ENCODE measurements at places on chromosomes 11 and 22.

DNA sequence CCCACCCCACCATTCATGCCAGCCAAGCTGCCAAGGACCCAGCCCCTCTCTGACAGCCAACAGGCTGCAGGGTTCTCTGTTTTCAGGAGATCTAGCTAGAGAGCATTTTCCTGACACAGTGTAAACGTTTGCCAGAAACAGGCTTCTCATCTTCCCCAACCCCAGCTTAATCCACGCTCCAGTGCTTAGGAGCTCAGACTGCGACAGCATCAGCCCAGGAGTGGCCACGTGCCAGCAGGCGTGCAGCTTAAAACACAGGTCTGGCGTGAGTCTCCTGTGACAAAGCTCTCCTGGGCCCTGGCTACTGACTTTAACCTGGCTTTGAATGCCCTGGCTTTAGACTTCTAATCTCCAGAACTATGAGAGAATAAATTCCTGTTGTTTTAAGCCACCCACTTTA lies 66.6 kb downstream of the GALNT18 start:
- DNase-seq, result no peak

DNA sequence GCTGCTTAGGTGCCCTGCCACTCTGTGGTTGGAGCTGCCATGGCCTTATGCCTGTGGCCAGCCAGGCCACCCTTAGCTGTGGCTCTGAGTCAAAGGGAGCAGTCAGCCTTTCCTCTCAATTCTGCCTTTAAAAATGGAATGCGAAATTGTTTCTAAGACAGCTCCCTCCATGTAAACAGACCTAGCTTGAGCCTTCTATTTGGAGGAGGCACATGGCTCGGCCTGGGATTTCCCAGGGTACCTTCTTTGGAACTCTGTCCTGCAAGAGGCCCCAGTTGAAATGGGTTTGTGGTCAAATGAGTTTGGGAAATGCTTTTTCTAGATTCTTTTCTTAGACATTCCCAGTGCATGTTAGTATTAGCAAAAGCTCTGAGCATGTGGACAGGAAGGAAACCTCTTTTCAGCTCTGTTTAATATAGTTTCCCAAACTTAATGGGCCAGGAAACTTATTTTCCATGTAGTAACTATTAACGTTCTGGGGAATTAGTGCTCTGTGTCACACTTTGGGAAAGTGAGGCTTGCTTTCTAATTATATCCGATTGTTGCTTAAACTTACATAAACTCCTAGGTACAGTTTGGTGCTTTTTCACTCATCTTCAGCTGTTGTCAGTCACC lies 7.8 kb downstream of the PHOX2A start:
- no peak for DNase-seq

- no peak for DNase-seq
Observed at GRCh38 chr22:42581762-42582716, 28.3 kb downstream of the SERHL2 start.

GRCh38 chr11:93498641-93499040 lies 44.5 kb downstream of the SMCO4 start:
- peak; percentile 33 for DNase-seq

GRCh38 chr11:83249972-83250593 lies 36.1 kb downstream of the CCDC90B start:
- no peak for DNase-seq

DNA sequence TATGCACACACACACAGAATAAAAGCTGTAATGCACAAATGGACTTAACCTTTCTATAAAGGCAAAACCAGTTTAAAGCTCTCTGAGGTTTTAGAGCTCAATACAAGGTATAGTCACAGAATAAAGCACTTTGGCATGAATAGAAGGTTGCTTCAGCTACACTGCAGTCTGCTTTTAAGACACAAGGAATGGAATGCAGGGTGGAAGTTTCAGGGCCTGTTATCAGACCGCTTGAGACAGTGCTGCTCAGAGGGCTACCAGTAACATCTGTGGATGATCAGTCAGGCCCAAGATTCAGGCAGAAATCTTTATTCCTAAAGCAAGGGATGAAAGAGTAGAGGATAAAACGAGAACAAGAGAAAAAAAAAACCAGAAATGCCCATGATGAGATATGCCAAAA lies 46.7 kb downstream of the CD44 start:
- DNase-seq, result no peak

- DNase-seq, result no peak
Observed at GRCh38 chr11:19677381-19678080, 35.1 kb upstream of the NAV2 start.

- no peak for DNase-seq
Observed at GRCh38 chr11:125070699-125071254, 7.7 kb downstream of the SLC37A2 start.

- no peak for DNase-seq
Observed at GRCh38 chr11:104001561-104002056, 34.8 kb upstream of the DDI1 start.

GRCh38 chr11:1040428-1041148 lies 4.1 kb upstream of the MUC6 start:
- no peak for DNase-seq

- no peak for DNase-seq
Observed at GRCh38 chr11:80846979-80847378, 1406.1 kb upstream of the TENM4 start.

DNA sequence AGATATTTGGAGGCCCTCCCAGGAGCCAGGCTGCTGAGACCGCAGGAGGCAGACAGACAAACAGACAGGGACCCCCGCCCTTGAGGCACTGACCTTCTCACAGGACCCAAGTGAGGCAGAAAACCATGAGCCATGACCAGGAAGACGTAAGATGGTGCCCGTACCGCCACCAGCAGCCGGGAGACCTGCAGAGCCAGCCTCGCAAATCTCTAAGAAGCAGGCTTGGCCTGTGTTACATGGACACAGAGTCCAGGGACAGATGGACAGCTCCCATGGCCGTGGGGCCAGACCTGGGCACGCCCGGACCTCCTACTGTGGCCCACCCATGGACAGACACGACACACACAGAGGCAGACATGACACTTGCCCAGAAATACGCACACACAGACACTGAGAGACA lies 30.7 kb upstream of the TOLLIP start:
- no peak for DNase-seq

- DNase-seq, result no peak
Observed at GRCh38 chr22:20781272-20781990, 7.5 kb downstream of the SERPIND1 start.

- DNase-seq, result no peak
Observed at GRCh38 chr11:35165423-35166368, 26.7 kb downstream of the CD44 start.

DNA sequence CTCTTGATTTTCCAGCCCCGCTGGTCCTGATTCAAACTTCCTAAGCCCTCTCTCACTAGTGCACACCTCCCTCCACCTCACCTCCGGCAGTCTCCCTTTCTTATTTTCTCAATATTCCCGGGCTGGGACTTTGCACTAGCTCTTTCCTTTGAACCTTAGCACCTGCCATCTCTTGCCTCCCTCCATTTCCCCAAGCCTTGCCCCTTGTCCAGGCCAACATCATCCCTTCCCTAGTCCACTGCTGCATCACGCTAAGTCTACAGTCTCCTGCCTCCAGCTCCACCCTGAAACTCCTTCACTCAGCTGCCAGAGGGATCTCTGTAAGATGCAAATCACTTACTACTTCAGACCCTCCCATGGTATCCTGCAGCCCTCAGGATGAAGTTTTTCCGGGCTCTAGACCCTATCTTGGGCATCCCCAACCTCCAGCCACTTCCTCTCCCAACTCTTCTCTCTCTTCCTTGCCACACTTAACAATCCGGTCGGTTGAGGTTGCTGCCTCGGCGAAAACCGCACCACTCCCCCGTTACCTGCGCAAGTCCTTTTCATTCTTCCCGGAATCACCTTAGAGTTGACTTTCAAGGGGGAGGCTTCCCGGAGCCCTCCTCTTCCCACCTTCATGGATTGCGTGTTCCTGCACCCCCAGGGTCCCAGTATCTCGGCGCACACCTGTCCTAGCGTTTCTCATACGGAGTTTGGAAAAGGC lies 42.7 kb downstream of the NECTIN1 start:
- DNase-seq, result no peak

DNA sequence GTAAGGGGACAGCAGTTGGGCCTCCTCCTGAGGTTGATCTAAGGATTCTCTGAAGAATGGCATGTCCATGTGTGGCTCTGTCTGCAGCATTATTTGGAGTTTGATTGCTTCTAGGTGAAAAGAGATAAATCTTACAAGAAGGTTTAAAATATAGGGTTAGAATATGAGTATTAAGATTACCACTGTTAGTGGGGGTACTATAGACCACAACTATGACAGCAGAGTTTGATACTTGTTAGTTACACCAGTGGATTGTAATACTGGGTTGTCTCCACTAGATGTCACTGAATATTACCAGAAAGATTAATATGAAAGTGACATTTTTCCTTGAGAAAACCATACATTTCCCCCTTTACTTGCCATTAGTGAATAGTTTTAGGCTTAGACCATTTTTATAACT lies 47.9 kb downstream of the ZNF280B start:
- DNase-seq, result no peak

- no peak for DNase-seq
Observed at GRCh38 chr11:18727479-18728236, 1.7 kb upstream of the IGSF22 start.

DNA sequence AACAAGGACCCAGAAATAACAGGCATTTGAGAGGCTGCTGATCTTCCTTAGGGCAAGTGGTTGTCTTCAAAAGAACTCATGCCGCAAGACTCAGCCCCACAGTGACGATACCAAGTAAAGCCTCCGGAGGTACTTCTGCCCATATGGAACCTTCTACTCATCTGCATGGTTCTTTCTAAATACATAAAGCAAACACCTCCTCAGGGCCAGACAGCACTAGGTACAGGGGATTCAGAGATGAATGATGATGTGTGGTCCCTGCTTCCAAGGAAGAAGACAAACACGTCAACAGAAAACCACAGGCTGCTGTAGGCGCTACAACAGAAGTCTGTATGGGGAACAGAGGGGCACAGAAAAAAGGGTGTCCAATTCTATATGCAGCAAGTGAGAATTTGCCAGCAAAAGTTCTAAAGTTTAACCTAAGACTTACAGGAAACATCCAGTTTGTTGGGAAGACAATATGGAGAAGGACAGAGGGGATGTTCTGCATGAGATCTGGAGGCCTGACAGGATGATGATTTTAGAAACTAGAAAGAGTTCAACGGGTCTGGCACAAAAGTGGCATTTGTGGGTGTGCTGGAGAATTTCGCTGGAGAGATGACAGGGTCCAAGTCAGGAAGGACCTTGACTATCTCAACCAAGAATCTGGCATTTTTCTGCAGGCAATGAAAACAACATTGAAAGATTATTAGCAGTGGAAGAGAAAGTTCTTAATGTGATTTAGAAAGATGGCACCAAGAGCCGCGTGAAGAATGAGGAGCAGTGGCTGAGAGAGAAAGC lies 23.7 kb downstream of the JAML start:
- DNase-seq, result no peak

DNA sequence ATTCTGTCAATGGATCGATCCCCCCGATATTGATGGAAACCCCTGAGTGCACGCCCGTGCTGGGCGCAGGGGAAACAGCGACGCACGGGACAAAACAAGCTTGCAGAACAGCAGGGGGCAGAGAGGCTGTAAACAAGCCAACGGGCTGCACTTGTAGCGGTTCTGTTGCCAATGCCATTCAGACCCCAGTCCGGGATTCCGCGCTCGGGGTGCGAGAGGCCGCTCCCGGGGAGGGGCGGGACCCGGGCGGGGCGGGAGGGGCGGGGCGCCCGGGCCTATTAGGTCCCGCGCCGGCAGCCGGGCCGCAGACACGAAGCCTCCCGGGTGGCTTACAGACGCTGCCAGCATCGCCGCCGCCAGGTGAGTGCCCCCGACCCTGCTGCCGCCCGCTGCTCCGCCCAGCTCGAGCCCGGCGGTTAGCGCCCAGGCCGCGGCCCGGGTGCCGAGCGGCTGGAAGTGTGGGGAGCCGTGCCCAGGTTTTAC lies at the start of gene BIK:
Gene BIK, plus strand, starts transcription at position 307 of the 483 bp plus-strand sequence. CDS start 13,273 bp downstream, outside the sequence.
- peak; percentile 38 for DNase-seq

DNA sequence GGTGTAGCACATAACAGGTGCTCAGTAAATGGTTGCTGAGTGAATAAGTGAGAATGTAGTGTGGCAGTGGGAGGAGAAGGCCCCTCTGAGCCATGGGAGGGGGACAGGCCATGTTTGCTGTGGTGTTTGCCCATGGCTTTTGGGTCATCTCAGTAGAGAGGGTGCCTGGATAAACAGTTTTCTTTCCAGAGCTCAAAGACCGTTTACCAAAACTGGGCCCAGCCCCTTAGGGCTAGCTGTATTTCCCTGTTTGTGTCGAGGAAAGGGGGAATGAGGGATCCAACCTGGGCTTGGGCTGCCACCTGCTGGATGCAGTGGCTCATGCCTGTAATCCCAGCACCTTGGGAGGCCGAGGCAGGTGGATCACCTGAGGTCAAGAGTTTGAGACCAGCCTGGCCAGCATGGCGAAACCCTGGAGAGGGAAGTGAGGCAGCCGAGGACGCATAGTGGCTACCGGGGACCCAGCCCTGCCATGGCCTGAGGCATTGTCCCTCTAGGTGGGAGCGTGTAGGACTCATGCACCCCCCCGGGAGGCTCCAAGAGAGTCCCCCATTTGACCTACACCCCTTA lies 8.7 kb upstream of the LTO1 start:
- DNase-seq, result no peak

DNA sequence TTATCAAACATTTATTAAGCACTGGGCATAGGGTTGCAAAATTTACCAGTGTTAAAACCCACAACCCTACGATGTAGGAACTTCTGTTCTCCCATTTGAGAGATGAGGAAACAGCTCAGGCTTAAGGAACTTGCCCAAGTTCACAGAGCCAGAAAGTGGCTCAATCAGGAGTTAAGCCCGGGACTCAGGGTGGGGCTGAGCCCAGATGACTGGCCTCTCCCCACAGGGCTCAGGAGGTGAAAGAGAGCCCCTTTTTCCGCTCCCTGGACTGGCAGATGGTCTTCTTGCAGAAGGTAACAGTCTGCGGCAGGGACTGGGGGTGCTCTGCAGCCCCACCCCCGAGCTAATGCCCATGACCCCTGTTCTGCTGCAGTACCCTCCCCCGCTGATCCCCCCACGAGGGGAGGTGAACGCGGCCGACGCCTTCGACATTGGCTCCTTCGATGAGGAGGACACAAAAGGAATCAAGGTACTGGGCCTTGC lies 5.6 kb upstream of the ANKRD13D start:
- DNase-seq, result no peak

DNA sequence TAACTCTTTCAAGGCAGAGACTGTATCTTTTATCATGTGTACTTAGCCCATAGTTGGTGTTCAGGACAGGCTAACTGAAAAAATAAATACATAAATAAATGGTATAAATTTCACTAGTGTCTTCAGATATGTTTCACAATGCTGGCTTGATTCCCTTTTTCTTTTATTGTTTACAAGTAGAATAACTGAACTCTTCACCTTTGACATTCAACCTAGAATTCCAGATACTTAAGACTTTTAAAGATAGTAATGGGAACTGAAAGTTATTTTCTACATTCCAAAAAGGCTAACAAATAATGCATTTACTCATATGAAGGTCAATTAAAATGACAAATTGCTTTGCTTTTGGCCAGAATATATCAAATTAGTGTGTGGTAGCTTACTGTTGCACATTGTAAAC lies 411.3 kb upstream of the TENM4 start:
- DNase-seq, result no peak

- no peak for DNase-seq
Observed at GRCh38 chr11:125215976-125216375, 51.4 kb downstream of the PKNOX2 start.

GRCh38 chr11:63769042-63769713 lies 603 bp upstream of the ZFTA start:
- DNase-seq, result no peak

GRCh38 chr22:45775062-45775461 lies 103.4 kb downstream of the ATXN10 start:
- DNase-seq, result no peak

- DNase-seq, result no peak
Observed at GRCh38 chr11:22923561-22923960, 63.3 kb upstream of the CCDC179 start.

GRCh38 chr11:130997278-130997677 lies 81.0 kb upstream of the SNX19 start:
- DNase-seq, result no peak

GRCh38 chr22:45832180-45832579 lies 144.8 kb downstream of the WNT7B start:
- no peak for DNase-seq
